ENCODE measurements at places on chromosomes 4 and X.

DNA sequence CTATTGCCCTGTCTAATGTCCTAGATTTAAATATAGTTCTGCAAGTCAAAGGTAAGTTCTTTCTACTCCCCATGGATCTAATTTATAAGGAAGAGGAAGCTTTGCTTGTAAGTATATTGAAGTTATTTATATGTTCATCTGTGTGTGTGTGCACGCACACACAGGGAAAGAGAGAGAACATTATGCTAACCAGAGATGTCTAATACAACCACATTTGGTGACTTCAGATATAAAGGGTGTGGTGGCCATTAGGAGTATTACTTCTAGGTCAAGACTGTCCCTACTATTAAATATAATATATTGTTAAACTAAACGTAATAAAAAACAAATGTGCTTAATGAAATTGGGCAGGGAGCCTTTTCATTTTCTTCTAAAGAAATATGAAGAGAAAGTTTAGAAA lies 4.1 kb downstream of the DCK start:
- no peak for DNase-seq

GRCh38 chr4:47490550-47490949 lies 5.5 kb downstream of the ATP10D start:
- DNase-seq: peak; percentile 57

DNA sequence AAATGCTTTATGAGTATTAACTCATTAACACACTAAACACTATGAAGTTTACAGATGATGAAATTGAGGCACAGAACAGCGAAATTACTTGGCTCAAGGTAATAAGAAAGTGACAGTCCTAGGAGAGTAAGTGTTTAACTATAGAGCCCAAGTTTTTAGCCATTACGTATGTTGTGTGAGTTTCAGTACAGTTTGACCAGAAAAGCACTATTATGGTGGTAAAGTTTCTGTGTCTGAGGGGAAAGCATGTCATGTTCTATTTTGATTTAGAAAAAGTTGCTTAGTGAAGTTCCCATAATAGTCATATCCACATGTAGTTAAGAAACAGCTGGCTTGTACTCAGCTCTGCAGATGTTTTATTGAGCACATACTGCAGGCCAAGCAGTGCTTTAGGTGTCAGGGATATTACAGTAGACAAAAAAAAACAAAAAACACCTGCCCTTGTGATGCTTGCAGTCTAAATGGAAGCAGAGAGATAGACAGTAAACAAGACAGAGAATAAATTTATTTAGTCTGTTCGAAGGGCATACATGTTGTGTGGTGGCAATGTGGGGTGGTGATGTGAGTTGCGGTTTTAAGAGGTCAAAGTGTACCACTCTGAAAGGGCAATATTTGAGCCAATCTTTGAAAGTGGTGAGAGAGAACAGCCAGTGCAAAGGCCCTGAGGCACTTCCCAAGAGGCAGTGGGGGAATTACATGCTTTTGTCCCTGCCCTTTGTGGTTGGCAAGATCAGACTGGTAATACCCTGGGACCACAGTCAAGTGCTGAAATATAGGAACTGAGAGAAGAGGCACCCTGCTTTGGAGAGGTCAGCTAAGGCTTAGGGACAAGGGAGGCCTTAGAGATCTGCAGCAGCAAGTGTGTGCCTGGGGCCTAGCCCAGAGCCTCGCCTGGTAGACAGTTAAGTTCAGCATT lies 6.2 kb downstream of the TMEM131L start:
- DNase-seq: peak; percentile 46

DNA sequence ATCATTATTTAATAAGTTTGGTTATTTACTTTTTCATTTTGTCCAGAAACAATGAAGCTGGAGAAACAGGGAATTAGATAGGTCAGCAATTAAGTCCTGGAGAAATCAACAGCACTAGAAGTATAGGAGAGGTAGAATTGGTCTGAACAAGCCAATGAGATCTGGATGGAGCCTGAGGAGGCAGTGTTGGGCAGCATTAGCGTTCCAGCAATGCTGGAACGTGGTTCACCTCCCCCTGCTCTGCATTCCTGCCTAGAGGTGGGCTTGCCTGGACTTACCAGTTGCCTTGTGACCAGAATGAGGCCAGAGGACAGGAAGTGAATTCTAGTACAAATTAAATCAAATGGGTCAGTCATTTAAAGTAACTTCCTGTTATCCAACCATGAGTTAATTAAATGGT lies 4.6 kb downstream of the RASSF6 start:
- no peak for DNase-seq

DNA sequence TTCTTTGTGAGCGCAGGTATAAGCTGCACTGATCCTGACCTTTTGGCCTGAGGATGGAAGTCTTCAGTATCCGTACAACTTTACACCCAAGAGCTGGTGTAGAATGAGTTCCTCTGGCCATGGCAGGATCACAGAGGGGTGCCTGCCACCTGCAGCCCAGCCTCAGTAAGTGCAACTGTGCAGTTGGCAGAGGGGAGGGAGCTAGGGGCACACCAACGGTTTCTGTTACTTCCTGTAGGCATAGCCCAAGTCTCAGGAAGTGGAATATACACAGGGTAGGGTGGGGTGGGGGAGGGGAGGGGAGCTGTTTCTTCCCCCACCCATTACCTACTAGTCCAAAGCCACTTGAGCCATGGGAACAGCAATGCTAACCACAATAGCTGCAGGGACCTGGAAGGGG lies 85.4 kb upstream of the GBA3 start:
- DNase-seq: no peak

GRCh38 chr4:151087467-151087866 lies 12.0 kb upstream of the RPS3A start:
- no peak for DNase-seq

DNA sequence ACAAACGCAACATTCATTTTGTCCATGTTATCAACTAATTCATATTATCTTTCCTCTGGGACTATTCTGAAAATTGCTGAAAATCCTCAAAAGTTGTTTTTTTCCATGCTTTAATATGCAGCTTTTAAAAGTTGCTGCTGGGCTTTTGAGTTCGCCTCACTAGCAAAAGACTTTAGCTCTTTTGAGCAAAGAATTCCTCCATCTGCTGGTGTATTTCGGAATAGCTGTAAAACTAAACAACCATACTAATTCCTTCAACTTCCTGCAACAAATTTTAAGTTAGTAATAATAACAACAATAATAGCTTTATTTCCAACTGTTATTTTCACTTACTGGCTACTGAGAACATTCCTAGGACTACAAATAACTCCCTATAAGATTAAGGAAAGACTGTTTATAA lies 124.5 kb upstream of the PLAC1 start:
- DNase-seq: no peak

DNA sequence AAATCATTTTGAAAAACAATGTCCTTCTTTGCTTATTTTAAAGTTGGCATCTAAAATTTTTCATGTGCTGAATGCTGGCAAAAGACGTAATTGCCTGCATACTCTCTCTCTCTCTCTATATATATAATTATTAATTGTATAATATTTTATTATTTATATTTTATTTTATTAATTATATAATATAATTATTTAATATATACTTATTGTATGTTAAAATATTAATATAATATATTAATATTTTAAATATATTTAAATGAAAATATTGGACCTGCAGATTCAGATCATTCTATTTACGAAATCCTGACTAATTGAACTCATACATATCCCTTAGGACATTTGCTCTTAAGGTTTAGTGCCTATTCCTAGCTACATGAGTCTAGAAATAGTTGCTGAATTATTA lies 144.7 kb upstream of the VCX start:
- DNase-seq: no peak

GRCh38 chr4:75924309-75924827 lies 16.4 kb downstream of the NAAA start:
- DNase-seq: no peak

GRCh38 chr4:127327491-127327890 lies 305.3 kb upstream of the INTU start:
- no peak for DNase-seq

DNA sequence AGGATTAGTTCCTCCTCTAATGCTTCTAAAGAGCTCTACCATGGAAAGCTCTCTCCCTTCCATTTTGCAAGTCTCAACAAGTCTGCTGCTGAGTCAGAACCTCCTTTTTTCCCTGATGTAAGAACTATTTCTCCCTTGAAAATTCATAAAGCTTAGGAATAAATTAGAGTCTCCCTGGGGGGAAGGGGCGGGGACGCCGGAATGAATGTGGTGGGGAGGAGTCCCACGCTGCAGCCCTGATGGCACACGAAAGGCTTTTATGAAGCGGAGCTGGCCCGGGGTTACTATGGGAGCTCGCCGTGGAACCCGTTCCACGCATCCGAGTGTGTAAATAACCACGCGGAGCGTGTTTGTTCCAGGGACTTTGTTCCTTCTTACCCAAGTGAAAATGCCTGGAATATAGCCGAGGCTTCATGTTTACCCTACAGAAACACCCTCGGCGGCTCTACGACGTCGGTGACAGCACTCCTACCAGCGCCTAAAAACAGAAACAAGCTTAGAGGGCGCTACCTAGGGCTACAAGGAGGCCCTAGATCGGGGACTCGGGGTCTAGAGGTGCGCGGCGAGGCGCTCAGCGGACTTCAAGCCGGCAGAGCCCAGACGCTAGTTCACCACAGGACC lies 923 bp upstream of the CPEB2 start:
- DNase-seq: no peak

DNA sequence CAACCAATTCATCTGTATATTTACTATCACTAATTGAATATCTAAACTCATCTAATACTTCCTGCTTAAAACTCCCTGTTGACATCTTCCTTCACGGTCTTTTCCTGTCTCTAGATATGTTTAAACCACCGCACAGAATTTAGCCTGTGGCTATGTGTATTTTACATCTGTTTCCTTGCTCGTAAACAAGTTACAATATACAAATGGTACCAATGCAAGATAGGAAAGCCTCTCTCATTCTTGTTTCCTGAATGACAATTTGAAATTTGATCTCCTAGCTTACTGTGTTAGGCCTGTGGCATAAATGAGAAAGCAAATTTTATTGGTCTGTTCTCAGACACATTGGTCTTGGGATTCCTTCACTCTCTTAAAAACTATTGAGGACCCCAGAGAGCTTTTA lies 89.7 kb upstream of the PCDH7 start:
- no peak for DNase-seq

DNA sequence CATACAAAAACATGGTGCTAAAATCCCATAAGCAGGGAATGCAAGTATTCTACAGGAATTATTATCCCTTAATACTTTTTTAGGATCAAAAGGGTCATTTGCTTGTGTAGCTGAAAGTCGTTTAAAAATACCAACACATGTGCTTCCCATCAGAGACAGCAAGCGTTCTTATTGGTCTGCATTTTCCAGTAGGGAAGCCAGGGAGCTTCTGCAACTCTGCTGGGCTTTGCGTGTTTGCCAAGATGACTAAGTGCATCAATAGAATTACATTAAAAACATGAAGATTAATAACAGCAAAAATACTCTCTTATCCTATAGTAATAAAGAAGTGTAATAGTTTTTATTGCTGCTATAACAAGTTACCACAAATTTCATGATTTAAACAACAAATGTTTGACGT lies 111.2 kb downstream of the QDPR start:
- DNase-seq: no peak

GRCh38 chr4:100977746-100978397 lies 369.5 kb downstream of the PPP3CA start:
- DNase-seq: no peak

DNA sequence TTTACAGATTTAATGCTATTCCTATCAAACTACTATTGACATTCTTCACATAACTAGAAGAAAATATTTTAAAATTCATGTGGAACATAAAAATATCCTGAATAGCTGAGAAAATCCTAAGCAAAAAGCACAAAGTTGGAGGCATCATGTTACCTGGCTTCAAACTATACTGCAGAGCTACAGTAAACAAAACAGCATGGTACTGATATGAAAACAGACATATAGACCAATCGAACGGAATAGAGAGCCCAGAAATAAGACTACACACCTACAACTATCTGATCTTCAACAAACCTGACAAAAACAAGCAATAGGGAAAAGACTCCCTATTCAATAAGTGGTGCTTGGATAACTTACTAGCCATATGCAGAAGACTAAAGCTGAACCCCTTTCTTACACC lies 273.4 kb upstream of the GRIA3 start:
- DNase-seq: no peak
